Stimulated activated CD4-positive, alpha-beta T cell treated with anti-CD3 and anti-CD28 coated beads, Interleukin-15, amount 100 ng/mL, for 1 hour (primary cell): ENCODE measurements at places on chromosomes 2 and 18.

GRCh38 chr18:48563027-48563426 is 24.2 kb downstream of the CTIF start:
- no peak for DNase-seq

- DNase-seq = no peak
Measured at GRCh38 chr2:31255911-31256571, 22.1 kb downstream of the EHD3 start.

- DNase-seq = no peak
Measured at GRCh38 chr2:42474765-42475454, 18.9 kb downstream of the KCNG3 start.

GRCh38 chr2:72220170-72220569 is 72.5 kb upstream of the CYP26B1 start:
- DNase-seq = no peak

- DNase-seq = no peak
Measured at GRCh38 chr18:25979369-25980040, 110.9 kb downstream of the SS18 start.
